ENCODE measurements at places on chromosomes 5 and 9.
A peak's percentile ranks its signal among the peaks of the same experiment; 100 is the strongest.

- DNase-seq = no peak
- H3K27me3 ChIP-seq = no peaks in the 10 kb centered on the region
- H3K4me3 ChIP-seq = no peak overlapping the region
- H3K27ac ChIP-seq = no peak overlapping the region
- no peaks in the 10 kb centered on the region for H3K4me1 ChIP-seq
- no peaks in the 10 kb centered on the region for H3K36me3 ChIP-seq
These were observed 170.2 kb downstream of the RANBP17 start for GRCh38 chr5:171031977-171032376.

GRCh38 chr5:161258438-161258837 is 288.1 kb downstream of the GABRB2 start:
- H3K4me1 ChIP-seq = no peaks in the 10 kb centered on the region
- H3K4me3 ChIP-seq = no peak overlapping the region
- no peak for DNase-seq
- no peaks in the 10 kb centered on the region for H3K27me3 ChIP-seq

DNA sequence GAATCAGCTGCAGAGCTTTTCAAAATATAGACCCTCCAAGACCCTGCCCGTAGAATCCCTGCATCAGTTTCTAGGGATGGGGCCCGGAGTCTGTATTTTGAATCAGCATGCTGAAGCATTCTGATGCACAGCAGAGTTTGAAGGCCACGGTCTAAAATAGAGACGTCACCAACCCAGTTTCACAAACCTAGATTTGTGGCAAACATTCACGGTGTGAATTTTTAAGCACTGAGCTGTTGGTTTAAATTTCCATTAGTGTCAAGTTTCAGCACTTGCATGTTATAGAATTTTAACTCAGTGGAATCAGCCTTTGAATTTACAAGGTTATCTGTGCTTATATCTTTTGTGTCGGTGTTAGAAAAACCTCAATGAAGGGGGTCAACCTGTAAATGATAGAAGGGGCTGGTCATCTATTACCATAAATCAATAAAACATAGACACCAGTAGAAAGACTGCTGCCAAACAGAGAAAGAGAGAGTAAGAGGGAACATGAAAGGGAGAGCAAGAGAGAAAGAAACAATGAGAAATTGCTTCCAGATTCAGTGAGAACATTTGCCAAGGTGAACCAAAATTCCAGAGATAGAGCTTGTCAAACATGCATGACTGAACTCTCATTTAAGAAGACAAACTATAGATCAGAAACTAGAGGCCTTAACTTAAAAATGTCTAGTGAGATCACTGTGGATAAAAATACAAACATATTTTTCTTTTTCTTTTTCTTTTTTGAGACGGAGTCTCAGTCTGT is 414.9 kb downstream of the ZSWIM6 start:
- no peaks in the 10 kb centered on the region for H3K27me3 ChIP-seq
- no peaks in the 10 kb centered on the region for H3K4me1 ChIP-seq
- H3K4me3 ChIP-seq = no peak overlapping the region
- H3K36me3 ChIP-seq = no peaks in the 10 kb centered on the region

DNA sequence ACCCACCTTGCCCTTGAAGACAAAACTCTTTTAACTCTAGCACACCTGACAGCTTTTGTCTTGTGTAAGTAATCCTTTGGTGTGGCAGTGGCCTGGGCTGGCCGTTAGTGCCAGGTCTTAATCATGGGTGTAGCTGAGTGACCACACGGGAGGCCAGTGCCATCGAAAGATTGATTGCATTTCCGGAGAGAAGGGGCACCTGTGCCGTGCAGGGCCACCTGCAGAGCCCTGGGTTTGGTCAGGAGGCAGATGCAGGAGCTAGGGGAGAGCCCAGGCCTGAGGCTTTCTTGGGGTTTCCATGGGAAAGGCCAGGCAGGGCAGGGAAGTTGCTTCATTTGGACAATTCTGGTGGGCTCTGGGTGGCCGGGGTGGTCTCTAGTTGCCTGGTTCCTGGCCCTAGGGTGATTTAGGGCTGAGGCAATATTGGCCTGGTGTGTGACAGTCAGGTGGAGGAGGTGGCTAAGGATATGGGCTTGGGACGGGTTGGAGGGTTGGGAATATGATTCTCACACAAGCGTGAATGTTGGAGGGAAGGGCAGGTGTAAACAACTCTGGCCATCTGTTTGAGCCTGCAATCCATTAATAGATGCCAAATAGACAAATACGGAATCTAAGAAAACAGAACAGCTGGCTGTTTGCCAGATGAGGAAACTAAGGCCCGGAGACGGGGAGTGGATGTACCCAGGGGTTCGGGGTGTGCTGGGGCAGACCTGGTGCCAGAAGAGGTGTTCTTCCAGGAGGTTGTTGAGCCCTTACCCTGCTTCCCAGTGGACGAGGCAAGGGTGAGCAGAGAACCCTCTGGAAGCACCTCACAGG is 4.6 kb downstream of the DBH start:
- H3K4me3 ChIP-seq = no peak overlapping the region
- peaks cover 13% of the 10 kb centered on the region for H3K27me3 ChIP-seq
- H3K27ac ChIP-seq = no peak overlapping the region
- no peak for DNase-seq

- no peaks in the 10 kb centered on the region for H3K36me3 ChIP-seq
- H3K4me3 ChIP-seq = no peak overlapping the region
- H3K4me1 ChIP-seq = no peaks in the 10 kb centered on the region
- DNase-seq = no peak
These were observed 49.5 kb downstream of the NR3C1 start for GRCh38 chr5:143354025-143354424.

DNA sequence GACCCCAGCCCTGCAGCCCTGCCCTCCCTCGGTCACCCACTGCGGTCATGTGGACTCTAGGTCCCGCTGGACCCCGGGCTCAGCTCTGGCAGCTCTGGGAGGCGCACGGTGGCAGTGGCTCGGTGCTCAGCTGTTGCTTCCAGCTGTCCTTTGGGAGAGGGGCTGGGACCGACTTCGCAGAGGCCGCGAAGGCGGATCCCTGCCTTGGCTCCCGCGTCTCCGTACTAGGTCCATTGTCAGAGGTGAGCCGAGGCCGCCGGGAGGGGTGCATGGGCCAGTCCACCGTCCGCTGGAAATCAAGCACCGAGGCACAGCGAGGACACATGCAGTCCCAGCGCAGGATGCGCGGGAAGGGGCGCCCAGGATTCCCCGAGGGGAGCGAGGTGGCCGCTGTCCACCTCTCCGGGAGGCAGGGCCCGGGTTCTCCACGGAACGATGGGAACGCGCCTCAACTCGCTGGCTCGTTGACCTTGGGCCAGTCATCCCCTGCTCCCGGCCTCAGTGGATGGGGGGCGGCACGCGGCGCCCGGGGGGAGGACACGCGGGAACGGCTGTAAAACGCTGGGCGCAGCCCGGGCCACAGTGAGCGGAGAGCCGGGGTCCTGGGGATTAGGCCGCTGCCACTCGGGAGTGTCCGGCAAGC is 732 bp downstream of the GBGT1 start:
- H3K27ac ChIP-seq = peak overlapping the region; percentile 55
- DNase-seq = no peak
- peak overlapping the region; percentile 76 for H3K4me3 ChIP-seq
- no peaks in the 10 kb centered on the region for H3K4me1 ChIP-seq
- H3K27me3 ChIP-seq = no peaks in the 10 kb centered on the region
- no peaks in the 10 kb centered on the region for H3K36me3 ChIP-seq

DNA sequence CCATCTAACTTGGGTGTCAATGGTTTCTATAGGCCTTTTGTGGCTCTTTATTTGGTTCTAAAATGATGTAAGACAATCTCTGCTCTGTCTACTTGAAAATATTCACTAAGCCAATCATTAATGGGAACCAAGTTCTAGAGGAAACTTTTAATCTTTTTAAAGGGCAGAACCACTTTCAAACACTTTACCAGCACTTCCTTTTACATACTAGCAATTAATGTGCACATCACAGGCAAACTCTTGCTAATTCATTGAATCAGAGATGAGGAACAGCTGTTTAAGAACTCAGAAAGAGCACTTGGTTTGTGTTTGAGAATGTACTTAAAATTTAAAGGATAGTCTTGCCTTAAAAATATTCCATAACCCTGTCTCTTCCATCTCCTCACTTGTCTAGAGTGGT is 83.4 kb downstream of the PAPPA start:
- no peak for DNase-seq
- H3K4me1 ChIP-seq = no peaks in the 10 kb centered on the region
- H3K27ac ChIP-seq = no peak overlapping the region

GRCh38 chr9:24912767-24913166 is 367.1 kb upstream of the IZUMO3 start:
- no peak overlapping the region for H3K4me3 ChIP-seq
- H3K4me1 ChIP-seq = no peaks in the 10 kb centered on the region
- no peaks in the 10 kb centered on the region for H3K27me3 ChIP-seq
- no peaks in the 10 kb centered on the region for H3K36me3 ChIP-seq
- H3K27ac ChIP-seq = no peak overlapping the region
- no peak for DNase-seq

- H3K4me3 ChIP-seq = no peak overlapping the region
- H3K36me3 ChIP-seq = no peaks in the 10 kb centered on the region
- H3K4me1 ChIP-seq = peaks cover 6% of the 10 kb centered on the region
- peaks cover 6% of the 10 kb centered on the region for H3K27me3 ChIP-seq
These were observed 3.1 kb downstream of the EIF4E1B start for GRCh38 chr5:176633598-176633997.

DNA sequence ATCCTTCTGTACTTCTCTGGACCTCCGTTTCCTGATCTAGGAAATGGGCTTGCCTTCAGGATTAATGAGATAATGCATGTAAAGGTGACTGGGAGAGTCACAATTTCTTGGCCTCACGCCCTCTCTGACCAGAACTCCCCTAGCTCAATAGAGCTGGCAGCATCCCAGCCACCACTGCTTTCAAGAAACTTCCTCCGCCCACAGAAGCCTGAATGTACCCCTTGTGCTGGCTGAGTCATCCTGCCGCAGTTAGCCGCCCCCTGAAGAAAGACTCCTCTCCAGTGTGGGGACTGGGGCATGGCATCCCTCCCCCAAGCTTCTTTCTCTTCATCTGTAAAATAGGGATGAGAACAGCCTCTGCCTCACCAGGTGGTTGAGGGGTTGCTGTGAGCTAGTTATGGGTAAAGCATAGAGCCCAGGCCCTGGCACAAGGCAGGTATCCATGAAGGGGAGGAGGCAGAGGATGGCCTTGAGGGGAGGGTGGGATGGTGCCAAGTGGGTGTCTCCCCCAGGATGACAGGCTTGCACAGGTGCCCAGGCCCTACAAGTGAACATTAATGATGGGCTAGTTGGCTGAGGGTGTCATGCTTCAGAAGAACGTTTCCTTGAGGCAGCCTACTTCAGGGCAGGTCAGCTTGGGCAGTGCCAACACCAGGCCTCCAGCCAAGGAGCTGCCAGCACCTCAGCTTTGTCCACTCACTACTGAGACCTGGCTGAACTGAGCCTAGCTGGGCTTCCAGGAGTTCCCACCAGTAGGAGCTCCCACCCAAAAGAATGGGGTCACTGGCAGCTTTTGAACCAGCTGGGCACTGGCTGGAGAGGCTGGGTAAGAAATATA is 3.4 kb downstream of the PDLIM4 start:
- H3K4me1 ChIP-seq = peaks cover 45% of the 10 kb centered on the region
- peak; percentile 86 for DNase-seq
- H3K4me3 ChIP-seq = peak overlapping the region; percentile 96

DNA sequence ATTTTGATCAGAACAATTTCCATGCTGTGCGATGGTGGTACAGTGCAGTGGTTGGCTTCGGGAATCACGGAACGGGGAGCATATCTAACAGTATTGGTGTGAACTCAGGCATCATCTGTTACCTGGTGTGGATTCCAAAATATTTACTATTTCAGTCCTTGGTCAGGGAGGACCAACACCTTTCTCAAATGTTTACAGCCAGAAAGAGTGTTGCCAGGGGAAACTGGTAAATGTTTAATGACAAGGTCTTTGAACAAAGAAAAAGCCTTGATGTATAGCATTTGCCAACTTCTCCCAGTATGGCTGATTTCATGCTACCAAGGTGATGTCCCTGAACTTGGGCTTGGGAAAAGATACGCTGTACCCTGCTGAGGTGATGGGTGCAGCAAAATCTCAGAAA is 145.6 kb upstream of the POC5 start:
- no peaks in the 10 kb centered on the region for H3K27me3 ChIP-seq
- no peak overlapping the region for H3K27ac ChIP-seq
- H3K4me1 ChIP-seq = no peaks in the 10 kb centered on the region
- H3K4me3 ChIP-seq = no peak overlapping the region
- DNase-seq = no peak

GRCh38 chr9:126215486-126215885 is 111.1 kb upstream of the MVB12B start:
- H3K4me3 ChIP-seq = no peak overlapping the region
- H3K27me3 ChIP-seq = peaks cover 10% of the 10 kb centered on the region
- no peaks in the 10 kb centered on the region for H3K36me3 ChIP-seq
- DNase-seq = peak; percentile 1
- no peaks in the 10 kb centered on the region for H3K4me1 ChIP-seq

- no peaks in the 10 kb centered on the region for H3K27me3 ChIP-seq
- no peak for DNase-seq
- peaks cover 5% of the 10 kb centered on the region for H3K4me1 ChIP-seq
- no peak overlapping the region for H3K4me3 ChIP-seq
- H3K27ac ChIP-seq = peak overlapping the region; percentile 57
- H3K36me3 ChIP-seq = no peaks in the 10 kb centered on the region
These were observed 36.5 kb downstream of the HABP4 start for GRCh38 chr9:96486386-96487028.

- H3K4me3 ChIP-seq = no peak overlapping the region
- H3K36me3 ChIP-seq = no peaks in the 10 kb centered on the region
- H3K27me3 ChIP-seq = no peaks in the 10 kb centered on the region
- DNase-seq = no peak
- no peaks in the 10 kb centered on the region for H3K4me1 ChIP-seq
- H3K27ac ChIP-seq = no peak overlapping the region
These were observed 41.6 kb downstream of the TARS1 start for GRCh38 chr5:33482335-33482734.

DNA sequence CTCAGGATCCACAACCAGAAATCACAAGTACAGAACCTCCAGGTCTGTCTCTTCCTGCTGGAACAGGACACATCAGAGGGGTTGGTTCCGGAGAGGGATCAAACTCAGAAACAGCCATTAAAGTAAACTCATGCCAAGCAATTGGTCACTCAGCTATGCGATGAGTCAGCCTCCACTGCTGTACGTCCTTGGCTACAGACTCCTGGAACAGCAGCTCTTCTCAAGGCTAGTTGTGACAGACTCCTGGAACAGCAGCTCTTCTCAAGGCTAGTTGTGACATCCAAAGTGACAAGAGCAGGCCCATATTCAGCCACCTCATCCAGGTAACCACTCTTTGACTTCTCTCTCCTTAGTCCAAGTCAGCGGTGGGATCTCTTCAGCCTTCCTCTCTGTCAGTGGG is at the start of gene SPINK13:
Gene SPINK13, plus strand, starts transcription at position 229 of the 400 bp plus-strand sequence. CDS start 1,279 bp downstream, outside the sequence.
- no peaks in the 10 kb centered on the region for H3K36me3 ChIP-seq
- no peak within 1 kb of the TSS for H3K27ac ChIP-seq
- no peak within 1 kb of the TSS for H3K4me3 ChIP-seq
- no peaks in the 10 kb centered on the region for H3K4me1 ChIP-seq
- H3K27me3 ChIP-seq = no peaks in the 10 kb centered on the region
- DNase-seq = no peak

- H3K4me3 ChIP-seq = no peak overlapping the region
- H3K27me3 ChIP-seq = no peaks in the 10 kb centered on the region
- H3K27ac ChIP-seq = no peak overlapping the region
- H3K4me1 ChIP-seq = no peaks in the 10 kb centered on the region
These were observed 17.0 kb downstream of the NIM1K start for GRCh38 chr5:43209060-43209459.

Measured in breast epithelium (tissue), 4 donors.